ENCODE measurements at places on chromosomes 2 and 18.

DNA sequence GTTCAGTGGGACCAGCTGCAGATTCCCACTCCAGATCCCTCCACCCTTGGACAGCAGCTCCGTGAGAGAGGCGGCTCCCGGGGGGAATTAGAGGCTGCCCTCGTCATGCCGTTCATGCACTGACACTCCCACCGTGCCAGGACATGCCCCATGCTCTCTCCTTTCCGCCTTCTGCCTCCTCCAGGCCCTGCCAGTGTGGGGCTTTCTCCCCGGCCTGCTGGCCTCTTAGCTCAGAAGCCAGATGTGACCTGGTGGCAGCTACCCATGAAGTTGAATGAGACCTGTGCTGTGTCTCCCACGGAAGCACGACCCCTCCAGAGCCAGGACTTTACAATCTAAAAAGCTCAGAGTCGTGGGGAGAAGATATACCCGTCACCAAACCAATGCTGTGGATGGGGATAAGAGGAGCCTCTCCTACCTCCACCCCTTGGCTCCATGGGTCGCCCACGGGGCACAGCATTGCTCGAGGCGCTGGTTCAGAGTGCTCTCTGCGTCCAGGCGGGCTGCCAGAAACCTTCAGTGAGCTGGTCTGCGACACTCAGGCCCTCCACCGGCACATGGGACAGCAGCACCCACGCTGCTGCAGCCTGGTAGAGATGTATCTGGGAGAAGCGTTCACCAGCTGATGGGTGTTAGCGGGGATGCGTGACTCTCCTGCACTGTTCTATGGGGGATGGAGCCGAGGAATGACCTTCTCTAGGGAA lies 111.0 kb upstream of the GPC1 start:
- no peak for DNase-seq

DNA sequence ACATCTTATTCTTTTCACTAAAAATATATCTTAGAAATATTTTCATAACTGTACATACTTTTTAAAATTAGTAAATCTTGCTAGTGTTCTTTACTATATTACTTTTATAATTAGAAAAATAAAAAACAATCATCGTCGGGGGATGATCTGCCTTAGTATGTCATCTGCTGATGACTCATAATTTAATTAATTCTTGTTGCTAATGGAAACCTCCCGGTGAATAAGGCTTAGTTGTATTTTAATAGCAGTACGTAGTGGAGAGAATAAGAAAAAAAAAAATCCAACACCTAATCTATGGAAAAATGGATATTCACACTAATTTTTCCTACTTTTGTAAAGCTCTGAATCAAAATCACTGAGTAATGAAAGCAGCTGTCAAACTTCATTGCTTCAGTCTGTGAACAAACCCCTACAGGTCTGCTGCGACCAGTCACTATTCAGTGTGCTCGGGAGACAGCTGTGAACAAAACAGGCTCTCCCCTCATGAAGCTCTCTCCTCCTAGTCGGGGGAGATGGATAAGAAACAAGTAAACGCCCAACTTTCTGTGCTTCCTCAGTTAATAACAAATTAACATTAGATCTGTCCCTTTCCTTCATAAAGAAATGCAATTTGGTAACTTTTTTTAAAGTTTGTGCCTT lies 97.4 kb upstream of the UPP2 start:
- no peak for DNase-seq

GRCh38 chr2:101463911-101464641 lies 10.8 kb downstream of the RFX8 start:
- no peak for DNase-seq

DNA sequence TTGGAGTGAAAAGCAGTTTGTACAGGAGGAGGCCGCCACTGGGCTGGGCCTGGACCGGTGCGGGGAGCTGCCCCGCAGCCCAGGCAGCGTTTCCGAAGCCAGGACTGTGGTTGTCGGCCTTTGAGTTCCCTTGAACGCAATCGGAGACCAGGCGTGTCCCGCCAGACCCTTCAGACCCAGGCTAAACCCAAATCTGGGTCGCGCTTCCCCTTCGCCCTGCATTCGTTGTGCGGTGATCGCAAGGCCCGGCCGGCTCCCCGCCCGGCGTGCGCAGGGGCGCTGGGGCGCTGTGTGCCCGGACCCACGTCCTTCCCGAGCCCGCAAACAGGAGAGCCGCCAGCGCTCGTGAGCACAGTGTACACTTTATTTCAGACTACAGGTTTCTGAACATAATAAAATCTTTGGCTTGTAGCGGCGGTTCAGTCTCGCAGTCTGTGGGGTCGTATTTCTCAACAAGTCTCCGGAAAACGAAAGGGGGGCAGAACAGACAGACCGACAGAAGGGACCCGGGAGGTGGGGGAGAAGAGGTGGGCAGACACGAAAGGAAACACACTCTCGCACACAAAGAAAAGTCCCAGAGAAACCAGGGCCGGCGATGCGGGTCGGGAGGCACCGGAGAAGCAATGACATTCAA lies 5.5 kb downstream of the EN1 start:
- DNase-seq: no peak

DNA sequence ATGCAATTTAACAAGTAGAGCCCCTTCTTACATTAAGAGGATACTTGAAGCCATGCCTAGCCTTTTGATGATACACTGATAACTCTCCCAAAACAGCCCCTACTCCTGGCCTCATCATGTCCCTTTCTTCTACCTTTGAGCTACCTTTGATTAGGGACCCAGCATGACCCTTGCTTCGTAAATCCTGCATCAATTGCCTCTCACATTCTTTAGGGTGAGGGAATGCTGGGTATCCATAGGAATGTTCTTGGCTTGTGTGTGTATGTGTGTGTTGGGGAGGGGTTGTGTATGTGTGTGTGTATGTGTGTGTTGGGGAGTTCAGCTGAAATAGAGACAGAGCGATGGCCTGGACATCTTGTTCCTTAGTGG lies 5.3 kb upstream of the KRCC1 start:
- no peak for DNase-seq

GRCh38 chr2:31992025-31992579 lies 18.7 kb downstream of the MEMO1 start:
- no peak for DNase-seq

DNA sequence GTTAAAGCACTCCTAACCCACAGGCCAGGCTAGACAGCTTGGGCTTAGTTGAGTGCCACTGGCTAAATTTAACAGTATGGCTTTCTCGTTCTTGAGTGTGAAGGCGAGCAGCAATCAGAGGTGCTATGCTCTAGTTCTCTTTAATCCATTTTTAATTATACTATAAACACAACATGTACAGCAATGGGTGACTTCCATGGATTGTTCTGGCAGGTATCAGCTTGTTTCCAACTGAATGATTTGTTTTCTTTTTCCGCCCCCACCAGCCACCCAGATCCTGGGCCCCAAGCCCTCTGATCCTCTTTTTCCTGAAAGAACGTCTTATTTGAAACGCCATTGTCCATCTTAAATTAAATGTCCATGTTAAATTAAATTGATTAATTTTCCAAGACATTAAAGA lies 244.8 kb downstream of the IKZF2 start:
- no peak for DNase-seq

GRCh38 chr2:13046557-13047165 lies 329.9 kb downstream of the TRIB2 start:
- peak; percentile 9 for DNase-seq

DNA sequence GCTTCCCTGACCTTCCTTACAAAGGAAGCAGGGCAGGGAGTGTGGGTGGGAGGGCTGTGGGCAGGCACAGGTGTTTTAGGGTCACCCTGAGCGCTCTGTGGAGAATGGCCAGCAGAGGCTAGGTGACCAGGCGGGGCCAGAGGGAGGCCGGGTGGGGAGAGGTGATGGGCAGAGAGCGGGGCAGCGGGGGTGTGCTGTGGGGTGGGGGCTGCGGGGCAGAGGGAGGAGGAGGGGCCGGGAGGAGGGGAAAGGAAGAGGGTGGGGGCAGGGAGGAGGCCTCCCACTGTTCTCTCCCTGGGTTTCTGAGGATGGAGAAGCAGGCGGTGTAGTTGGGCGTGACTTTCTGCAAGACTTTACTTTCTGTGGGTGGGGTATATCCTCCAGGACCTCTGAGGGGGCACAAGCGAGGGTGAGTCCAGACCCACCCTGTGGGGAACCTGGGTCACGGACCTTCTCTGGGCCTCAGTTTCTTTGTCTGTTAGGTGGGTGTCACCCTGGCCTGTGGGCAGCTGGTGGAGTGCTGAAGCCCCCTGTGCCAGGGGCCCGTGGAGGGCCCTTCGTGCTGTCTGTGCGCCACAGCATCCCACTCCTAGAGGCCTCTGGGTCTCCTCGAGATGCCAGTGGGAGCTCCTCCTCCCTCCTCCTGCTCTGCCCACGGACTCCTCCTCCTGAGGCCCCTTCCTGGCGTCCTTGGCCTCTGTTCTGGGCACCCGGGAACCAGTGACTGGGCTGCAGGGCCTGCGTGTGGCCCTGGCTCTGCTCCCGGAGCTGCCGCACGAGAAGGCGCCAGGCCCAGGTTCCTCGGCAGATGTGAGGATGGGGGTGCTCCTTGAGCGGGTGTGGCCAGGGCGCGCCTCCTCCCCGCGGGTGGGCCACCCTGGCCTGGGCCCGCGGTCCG lies 6.3 kb upstream of the NEU4 start:
- DNase-seq: no peak

- DNase-seq: no peak
These were observed 49.8 kb upstream of the ZBTB7C start for GRCh38 chr18:48459016-48459415.

DNA sequence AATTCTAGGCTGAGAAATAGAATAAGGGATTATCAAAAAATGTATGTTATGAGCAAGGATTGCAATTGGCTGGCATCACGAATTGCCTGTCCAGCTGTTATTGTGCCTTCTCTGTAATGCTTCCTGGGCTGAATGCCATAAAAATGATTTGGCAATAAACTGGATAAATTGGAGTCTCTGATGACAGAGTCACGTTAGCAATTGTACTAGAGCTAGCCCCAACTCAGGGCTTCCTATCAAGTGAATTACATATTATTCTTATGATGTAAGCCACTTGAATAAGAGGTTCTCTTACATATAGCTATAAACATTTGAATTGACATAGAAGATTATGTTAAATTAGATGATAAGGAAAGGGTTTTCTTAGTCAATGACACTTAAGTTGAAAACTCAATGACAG lies 607.5 kb upstream of the REG3G start:
- peak; percentile 88 for DNase-seq

GRCh38 chr2:58762176-58762781 lies 521.2 kb upstream of the FANCL start:
- peak; percentile 75 for DNase-seq

DNA sequence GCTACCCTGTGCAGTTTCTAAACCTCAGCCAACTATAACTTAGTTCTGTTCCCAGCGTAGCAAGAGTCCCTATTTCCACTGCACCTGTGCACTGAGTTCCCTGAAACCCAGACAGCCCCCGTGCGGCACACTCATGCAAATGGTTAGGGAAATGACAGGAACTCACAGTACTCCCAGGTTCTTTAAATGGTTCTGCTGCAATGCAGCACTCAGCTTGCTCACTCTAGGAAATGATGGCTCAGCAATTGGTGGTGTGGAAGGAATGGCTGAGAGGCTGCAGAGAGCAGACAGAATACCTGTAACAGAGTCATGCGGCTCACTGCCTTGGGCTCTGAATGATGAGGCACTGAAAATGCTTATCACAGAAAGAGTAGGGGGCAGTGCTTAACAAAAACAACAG lies 143.0 kb downstream of the RAD51AP2 start:
- DNase-seq: no peak

GRCh38 chr2:11364565-11364887 lies 20.1 kb upstream of the ROCK2 start:
- no peak for DNase-seq

DNA sequence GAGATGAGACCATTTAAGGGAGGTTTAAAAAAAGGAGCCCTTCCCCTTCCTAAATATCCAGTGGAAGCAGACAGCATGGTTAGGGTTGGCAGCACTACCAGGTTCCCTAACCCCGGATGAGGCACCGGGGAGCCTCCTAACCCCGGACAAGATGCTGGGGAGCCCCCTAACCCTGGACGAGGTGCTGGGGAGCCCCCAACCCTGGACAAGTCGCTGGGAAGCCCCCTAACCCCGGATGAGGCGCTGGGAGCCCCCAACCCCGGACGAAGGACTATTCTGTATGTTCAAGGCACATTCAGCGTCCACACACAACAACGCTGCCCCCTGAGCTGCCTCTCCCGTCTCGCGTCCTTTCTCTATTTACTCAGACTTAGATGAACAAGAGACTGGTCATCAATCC lies 51.9 kb downstream of the ANKMY1 start:
- no peak for DNase-seq

GRCh38 chr18:21109936-21110712 lies 1.5 kb downstream of the ROCK1 start:
- DNase-seq: no peak

DNA sequence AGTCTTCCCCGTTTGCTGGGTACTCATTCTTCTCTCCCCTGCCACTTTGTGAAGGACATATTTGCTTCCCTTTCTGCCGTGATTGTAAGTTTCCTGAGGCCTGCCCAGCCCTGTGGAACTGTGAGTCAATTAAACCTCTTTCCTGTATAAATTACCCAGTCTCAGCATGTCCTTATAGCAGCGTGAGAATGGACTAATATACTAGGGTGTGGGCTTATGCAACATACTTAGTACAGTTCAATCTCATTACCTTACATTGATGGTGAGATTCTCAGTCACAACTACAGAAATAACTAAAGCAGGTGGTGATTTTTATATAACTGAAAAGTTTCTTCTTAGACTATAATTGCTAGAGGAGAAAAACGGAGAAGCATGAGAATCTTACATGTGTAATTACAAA lies 237.9 kb upstream of the MMADHC start:
- no peak for DNase-seq

- no peak for DNase-seq
These were observed 421.3 kb downstream of the LPIN1 start for GRCh38 chr2:12167525-12168317.

- DNase-seq: no peak
These were observed 51.1 kb downstream of the PTGR3 start for GRCh38 chr18:75157851-75158250.

DNA sequence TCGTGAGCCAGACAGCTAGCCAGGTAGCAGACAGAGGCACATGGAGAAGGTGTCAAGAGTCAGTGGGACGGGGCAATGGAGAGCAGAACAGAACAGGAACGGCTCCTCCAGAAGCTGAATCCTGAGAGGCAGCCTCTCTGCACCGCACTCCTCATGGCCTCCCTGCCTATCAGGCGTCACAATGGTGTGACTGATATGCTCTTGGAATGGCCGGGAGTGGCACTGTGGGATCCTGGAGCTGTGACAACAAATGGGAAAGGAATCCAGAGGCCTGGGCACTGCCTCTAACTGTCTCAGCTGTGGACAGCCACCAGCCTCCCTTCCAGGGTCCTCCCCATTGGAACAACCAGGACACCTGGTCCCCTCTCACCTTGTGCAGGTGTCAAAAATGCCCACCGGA lies 89.1 kb upstream of the ID2 start:
- DNase-seq: no peak

DNA sequence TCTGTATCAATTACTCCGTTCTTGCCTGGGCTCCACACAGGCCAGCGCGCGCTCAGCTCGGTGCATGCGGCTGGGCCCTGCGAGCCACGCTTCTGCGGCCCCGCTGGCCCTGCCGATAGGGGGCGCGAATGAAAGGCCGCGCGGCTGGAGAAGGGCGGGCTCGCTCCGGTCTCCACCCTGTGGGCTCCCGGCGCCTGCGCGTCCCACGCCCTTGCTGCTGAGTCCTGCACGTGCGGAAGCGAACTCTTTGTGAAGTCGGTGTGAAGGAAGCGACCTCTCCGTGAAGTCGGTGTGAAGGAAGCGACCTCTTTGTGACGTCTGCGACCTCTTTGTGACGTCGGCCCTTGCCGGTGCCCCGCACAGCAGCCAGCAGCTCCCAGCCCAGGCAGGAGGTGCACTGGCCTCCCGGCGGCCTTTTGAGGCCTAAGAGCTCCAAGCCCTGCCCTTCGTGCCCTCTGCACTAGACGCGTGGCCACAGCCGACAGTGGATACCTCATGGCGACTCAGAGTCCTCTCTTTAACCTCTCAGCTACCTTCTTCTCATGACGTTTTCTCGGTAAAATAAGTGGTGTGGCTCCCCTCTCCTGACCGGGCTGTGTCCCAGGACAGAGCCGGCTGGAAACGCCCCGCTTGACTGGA lies 391.9 kb upstream of the RAB6C start:
- DNase-seq: no peak
